Activated CD8-positive, alpha-beta memory T cell treated with anti-CD3 and anti-CD28 coated beads, Interleukin-2, amount 50 U/mL, for 4 hours (primary cell): ENCODE measurements at places on chromosomes 1 and 21.

GRCh38 chr1:203491664-203492063 is 2.3 kb upstream of the OPTC start:
- no peak for DNase-seq

GRCh38 chr1:230626232-230626631 is 16.0 kb upstream of the COG2 start:
- DNase-seq, result no peak

- no peak for DNase-seq
These were observed 225.7 kb upstream of the AJAP1 start for GRCh38 chr1:4428711-4429110.

DNA sequence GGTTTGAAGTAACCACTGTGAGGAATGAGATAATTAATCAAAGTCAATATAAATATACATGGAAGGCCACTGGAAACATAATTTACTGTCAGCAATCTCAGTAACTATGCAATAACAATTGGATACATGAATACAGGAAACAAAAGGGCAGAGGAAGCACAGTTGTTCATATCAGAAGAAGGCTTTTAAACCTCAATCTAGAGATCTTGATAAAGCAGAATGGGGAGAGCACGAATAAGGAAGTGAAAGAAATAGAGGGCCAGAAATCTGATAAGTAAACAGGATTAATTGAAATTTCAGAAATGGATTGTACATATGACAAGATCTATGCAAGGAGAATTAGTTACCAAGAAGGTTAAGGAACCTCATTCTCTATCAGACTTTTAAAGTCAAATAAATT is 93.0 kb downstream of the EVI5 start:
- no peak for DNase-seq

GRCh38 chr1:4931486-4931885 is 277.1 kb downstream of the AJAP1 start:
- no peak for DNase-seq

DNA sequence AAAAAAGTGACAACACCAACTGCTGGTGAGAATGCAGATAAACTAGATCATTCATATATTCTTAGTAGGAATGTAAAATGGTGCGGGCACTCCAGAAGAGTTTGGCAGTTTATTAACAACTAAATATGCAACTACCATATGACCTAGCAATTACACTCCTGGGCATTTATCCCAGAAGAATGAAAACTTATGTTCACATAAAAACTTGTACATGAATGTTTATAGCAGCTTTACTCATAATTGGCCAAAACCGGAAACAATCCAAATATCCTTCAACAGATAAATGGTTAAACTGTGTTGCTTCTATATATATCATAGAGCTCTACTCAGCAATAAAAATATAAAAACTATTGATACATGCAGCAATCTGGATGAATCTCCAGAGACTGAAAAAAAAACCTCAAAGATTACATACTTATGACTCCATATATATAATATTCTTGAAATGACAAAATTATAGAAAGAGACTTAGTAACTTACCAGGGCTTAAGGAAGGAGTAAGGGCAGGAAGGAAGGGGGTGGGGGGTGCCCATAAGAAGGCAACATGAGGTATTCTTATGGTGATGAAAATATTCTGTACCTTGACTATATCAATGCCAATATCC is 99.9 kb downstream of the KCNH1 start:
- DNase-seq, result no peak

DNA sequence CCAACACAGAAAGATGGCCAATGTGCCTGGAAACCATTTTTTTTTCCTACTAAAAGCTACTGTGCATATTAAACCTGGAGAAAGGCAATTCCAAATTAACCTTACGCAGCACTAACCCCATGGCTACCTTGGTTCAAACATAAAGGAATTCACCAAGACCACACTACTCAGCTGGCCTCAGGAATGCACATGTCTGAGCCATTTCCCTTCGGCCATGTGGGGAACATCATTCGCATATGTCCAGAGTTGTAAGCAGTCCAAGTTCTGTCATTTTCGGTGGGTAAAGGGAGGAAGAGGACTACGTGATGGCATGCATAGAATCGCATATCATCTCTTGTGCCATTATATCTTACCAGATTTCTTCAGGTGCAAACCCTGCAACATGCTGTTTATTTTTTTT is 175.4 kb downstream of the NTMT2 start:
- DNase-seq, result no peak

- no peak for DNase-seq
These were observed 7.7 kb downstream of the TMEM61 start for GRCh38 chr1:54987919-54988705.

DNA sequence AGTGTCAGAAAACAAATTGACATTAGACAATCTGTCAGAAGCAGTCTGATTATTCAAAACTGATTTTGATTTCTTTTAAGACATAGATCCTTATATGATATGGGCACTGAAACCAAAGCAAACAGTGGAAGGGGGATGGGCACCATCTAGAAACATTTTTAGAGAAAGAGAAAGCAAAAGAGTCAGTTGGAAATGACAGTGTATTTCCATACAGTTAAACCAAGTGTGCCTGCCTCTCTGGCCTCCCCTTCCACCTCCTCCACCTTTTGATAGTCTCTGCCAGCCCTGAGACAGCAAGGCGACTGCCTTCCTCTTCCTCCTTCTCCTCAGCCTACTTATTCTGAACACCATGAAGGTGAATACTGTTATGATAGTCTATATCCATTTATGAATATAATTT is 949.7 kb downstream of the AMY1C start:
- DNase-seq, result no peak

GRCh38 chr1:62076286-62076685 is 118.4 kb upstream of the L1TD1 start:
- DNase-seq, result no peak

- no peak for DNase-seq
These were observed 15.7 kb upstream of the RASSF5 start for GRCh38 chr1:206491616-206492015.

DNA sequence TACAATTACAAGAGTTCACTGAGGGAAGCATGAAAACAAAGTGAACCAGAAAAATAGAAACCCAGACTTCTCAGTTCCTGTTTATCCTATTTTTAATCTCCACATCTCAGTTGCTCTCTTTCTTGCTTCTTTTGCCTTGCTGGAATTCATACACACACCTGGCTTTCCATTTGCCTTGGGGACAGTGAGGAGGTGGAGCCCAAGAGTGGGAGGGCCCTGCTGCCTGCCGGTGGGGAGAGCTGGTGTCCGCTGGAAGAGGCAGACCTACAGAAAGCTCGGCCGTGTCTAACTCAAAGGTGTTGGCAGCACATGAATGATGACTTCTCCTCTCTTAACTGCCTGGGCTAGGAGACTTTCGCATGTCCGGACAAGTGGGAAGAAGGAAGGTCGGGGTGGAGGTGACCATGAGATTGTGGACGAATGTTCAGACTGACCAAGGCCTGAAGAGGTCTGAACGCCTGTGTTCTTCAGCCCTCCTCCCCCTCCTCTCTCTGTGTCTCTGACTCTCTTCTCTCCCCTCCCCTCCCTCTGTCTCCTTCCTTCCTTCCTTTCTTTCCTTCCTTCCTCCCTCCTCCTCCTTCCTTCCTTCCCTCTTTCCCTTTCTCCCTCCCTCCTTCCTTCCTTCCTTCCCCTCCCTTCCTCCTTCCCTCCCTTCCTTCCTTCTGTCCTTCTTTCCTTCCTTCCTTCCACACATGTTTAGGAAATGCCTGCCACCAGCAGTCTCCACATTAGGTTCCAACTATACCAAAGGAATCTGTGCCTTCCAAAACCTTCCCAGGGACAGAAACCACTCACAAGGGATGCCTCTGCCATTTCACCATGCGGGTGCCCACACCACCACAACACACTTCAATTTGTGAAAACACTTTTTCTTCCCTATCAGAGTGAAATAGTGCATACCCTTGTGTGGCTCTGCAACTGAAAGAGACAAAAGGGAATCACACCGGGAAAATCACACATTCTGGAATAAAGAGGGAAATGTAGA is 157.3 kb upstream of the RUNX1 start:
- no peak for DNase-seq

DNA sequence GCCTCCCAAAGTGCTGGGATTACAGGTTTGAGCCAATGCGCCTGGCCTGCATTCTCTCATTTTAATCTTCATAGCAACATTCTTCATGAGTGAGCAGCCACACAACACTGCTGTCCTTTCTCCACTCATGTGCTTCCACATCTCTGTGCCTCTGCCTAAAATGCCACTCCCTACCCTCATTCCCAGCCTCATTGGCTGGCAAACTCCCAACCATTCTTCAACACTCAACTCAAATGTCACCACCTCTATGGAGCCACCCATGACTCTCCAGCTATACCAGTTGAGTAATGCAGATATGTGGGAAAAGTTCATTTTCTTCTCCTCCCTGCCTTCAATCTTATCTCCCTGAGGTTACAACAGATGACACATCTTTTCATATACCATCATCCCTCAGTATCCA is 53.9 kb upstream of the ZC3H12A start:
- DNase-seq, result no peak

DNA sequence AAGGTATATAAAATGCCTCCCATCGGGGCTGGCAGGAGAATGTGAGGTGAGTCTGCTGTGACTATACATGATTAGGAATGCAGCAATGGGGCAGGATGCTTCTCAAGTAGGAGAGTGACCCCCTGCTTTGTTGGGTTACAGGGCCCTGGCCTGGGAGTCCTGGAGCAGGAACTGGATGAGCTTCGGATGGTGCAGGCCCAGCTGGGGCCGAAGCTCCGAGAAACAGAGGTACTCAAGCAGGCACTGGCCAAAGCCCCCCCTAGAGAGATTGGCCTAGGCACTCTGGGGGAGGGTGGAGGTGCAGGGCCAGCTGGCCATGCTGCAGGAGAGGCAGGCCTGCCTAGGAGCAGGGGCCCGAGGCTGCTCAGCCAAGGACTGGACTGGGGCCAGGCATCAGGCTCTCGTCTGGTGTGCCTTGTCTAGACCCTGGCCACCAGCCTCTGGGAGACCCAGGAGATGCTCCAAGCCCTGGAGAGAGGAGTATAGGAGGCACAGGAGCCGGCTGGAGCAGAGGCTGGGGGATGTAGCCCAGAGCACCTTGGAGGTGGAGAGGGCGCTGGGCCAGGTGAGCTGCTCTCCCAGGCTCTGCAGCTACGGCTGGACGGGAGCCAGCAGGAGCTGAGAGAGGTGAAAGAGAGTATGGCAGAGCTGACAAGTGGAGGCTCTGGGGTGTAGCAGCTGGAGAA is 32.8 kb upstream of the PKP1 start:
- DNase-seq, result no peak

DNA sequence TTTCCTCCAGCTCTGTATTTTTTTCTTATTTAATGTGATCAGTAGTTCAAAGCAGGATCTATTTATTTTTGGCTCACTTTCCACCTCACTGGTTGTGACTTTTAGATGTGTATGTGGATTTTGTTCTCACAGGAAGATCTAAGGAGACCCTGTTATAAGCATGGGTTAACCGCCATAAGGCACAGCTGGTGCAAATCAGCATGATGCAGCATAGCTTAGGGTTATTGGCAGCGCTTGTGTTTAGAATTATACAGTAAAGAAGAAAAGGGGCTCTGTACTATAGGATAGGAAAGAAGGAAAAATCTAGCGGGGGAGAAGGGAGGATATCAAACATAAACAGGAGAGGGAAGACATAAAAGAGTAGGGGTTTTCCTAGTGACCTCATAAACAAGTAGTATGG is 26.9 kb upstream of the RGL1 start:
- DNase-seq, result no peak

DNA sequence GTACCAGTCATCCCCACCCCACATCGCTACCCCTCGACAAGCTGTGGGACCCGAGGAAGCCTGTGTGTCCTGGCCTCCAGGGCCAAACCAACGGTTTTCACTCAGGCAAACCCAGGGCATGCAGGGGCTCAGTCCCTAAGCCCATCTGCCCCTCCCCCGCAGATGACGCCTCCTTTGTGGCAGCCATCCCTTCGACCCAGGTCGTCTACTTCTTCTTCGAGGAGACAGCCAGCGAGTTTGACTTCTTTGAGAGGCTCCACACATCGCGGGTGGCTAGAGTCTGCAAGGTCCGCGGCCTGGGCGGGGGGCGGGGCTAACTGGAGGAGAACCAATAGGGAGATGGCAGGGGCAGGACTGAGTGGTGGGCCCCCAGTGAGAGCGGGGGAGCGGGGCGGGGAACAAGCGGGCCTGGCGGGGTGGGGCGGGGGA is 7.4 kb downstream of the SEMA4A start:
- peak; percentile 65 for DNase-seq

- no peak for DNase-seq
These were observed 9.3 kb downstream of the AHCYL1 start for GRCh38 chr1:109993885-109994284.
